ENCODE measurements at places on chromosomes 1 and 21. TPM values are rescaled to one million over a fixed set of nuclear protein-coding genes. Genes with fewer than 3 reads are reported as not detected.

Gene EDARADD
- 6.2 TPM for total RNA-seq

Gene DUSP23
- 22.7 TPM for total RNA-seq

- H3K4me1 ChIP-seq: no peaks in the 10 kb centered on the region
- no peaks in the 10 kb centered on the region for H3K27me3 ChIP-seq
- no peak overlapping the region for H3K4me3 ChIP-seq
- no peak overlapping the region for H3K27ac ChIP-seq
Observed at GRCh38 chr1:246742396-246742795, 18.2 kb downstream of the SCCPDH start.

Gene TSPAN1
- total RNA-seq: not detected

Gene HCRTR1
- total RNA-seq: not detected

- peaks cover 64% of the 10 kb centered on the region for H3K27me3 ChIP-seq
- H3K4me3 ChIP-seq: no peak overlapping the region
- no peaks in the 10 kb centered on the region for H3K36me3 ChIP-seq
- DNase-seq: no peak
- peaks cover 4% of the 10 kb centered on the region for H3K4me1 ChIP-seq
Observed at GRCh38 chr1:38474738-38475623, 384.6 kb downstream of the RRAGC start.

Gene LCE1D
- total RNA-seq: not detected

Gene CYP4A11
- total RNA-seq: not detected

- DNase-seq: peak; percentile 63
- peaks cover 16% of the 10 kb centered on the region for H3K27me3 ChIP-seq
- H3K36me3 ChIP-seq: no peaks in the 10 kb centered on the region
- peak overlapping the region; percentile 58 for H3K4me3 ChIP-seq
- no peak overlapping the region for H3K27ac ChIP-seq
Observed at GRCh38 chr1:186618401-186619170, 61.6 kb downstream of the PTGS2 start.

GRCh38 chr1:87766737-87767136 is 438.1 kb downstream of the LMO4 start:
- no peaks in the 10 kb centered on the region for H3K27me3 ChIP-seq
- H3K27ac ChIP-seq: no peak overlapping the region
- H3K36me3 ChIP-seq: no peaks in the 10 kb centered on the region
- no peak overlapping the region for H3K4me3 ChIP-seq
- no peak for DNase-seq

Gene MYBPH
- total RNA-seq: not detected

- no peak overlapping the region for H3K27ac ChIP-seq
- no peak overlapping the region for H3K4me3 ChIP-seq
- H3K27me3 ChIP-seq: peaks cover 11% of the 10 kb centered on the region
Observed at GRCh38 chr1:220347654-220348175, 75.5 kb upstream of the RAB3GAP2 start.

Gene LPAR3
- total RNA-seq: 1.7 TPM

GRCh38 chr21:18950045-18950740 is 546.6 kb upstream of the TMPRSS15 start:
- no peaks in the 10 kb centered on the region for H3K4me1 ChIP-seq
- no peak overlapping the region for H3K27ac ChIP-seq
- no peak for DNase-seq

GRCh38 chr1:116152577-116152943 is 41.4 kb downstream of the MAB21L3 start:
- peaks cover 23% of the 10 kb centered on the region for H3K27me3 ChIP-seq
- H3K4me3 ChIP-seq: no peak overlapping the region
- H3K27ac ChIP-seq: no peak overlapping the region
- H3K36me3 ChIP-seq: no peaks in the 10 kb centered on the region

DNA sequence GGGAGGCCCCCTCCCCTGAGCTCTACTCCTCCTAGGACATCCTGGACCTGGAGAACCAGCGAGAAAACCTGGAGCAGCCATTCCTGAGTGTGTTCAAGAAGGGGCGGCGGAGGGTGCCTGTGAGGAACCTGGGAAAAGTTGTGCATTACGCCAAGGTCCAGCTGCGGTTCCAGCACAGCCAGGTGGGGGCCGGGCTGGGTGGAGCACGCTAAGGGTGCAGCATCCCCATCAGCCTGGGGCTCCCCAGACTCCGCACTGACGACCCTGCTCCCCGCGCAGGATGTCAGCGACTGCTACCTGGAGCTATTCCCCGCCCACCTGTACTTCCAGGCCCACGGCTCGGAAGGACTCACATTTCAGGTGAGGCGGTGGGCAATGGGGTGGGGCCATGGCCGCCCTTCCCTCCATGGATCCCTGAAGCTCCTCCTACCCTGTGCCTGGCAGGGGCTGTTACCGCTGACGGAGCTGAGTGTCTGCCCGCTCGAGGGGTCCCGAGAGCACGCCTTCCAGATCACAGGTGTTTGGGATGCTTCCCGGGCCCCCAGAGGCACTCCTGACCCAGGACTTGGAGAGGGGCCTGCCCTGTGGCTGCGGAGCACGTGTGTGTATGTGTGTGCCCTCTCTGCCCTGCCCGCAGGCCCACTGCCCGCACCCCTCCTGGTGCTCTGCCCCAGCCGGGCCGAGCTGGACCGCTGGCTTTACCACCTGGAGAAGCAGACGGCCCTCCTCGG is 4.1 kb downstream of the PLEKHN1 start:
- peaks cover 3% of the 10 kb centered on the region for H3K36me3 ChIP-seq
- no peak overlapping the region for H3K4me3 ChIP-seq
- DNase-seq: no peak
- H3K27me3 ChIP-seq: peaks cover 8% of the 10 kb centered on the region

- peaks cover 35% of the 10 kb centered on the region for H3K4me1 ChIP-seq
- H3K36me3 ChIP-seq: peaks cover 27% of the 10 kb centered on the region
- H3K27me3 ChIP-seq: no peaks in the 10 kb centered on the region
- H3K4me3 ChIP-seq: no peak overlapping the region
- no peak for DNase-seq
Observed at GRCh38 chr21:15793550-15794235, 63.9 kb downstream of the USP25 start.

DNA sequence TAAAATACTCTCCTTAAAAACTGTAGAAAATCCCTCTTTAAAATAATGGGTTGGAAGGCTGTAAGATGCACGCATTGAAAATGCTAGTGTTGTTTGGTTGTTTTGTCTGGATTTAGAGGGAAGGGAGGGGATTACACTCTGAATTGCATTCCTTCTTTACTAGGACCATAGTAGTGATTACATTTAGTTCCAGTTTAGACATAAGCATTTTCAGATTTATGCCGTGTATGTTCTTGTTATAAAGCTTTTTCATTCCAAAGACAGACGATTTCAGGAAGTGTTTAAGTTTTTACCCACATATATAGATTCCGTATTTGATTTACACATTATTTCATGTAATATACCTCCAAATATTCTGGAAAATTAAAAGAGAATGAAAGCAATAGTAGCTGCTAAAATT is 538.4 kb downstream of the PTPRC start:
- peaks cover 2% of the 10 kb centered on the region for H3K27me3 ChIP-seq
- H3K36me3 ChIP-seq: no peaks in the 10 kb centered on the region
- H3K4me3 ChIP-seq: no peak overlapping the region
- H3K4me1 ChIP-seq: peaks cover 22% of the 10 kb centered on the region
- no peak for DNase-seq

- no peaks in the 10 kb centered on the region for H3K4me1 ChIP-seq
- no peak for DNase-seq
- H3K4me3 ChIP-seq: no peak overlapping the region
- H3K27me3 ChIP-seq: no peaks in the 10 kb centered on the region
- peaks cover 14% of the 10 kb centered on the region for H3K36me3 ChIP-seq
- H3K27ac ChIP-seq: no peak overlapping the region
Observed at GRCh38 chr1:243693800-243694199, 156.2 kb downstream of the AKT3 start.

GRCh38 chr1:176029155-176029554 is 177.9 kb downstream of the COP1 start:
- H3K4me3 ChIP-seq: no peak overlapping the region
- no peak for DNase-seq
- peaks cover 25% of the 10 kb centered on the region for H3K36me3 ChIP-seq
- H3K4me1 ChIP-seq: no peaks in the 10 kb centered on the region

- peaks cover 12% of the 10 kb centered on the region for H3K4me1 ChIP-seq
- no peak overlapping the region for H3K27ac ChIP-seq
- H3K4me3 ChIP-seq: no peak overlapping the region
- DNase-seq: no peak
Observed at GRCh38 chr1:169137357-169137756, 30.9 kb downstream of the ATP1B1 start.

GRCh38 chr1:227037121-227037520 is 97.0 kb downstream of the COQ8A start:
- H3K27me3 ChIP-seq: no peaks in the 10 kb centered on the region
- no peak overlapping the region for H3K4me3 ChIP-seq
- no peak for DNase-seq
- H3K36me3 ChIP-seq: no peaks in the 10 kb centered on the region
- H3K4me1 ChIP-seq: no peaks in the 10 kb centered on the region

- DNase-seq: no peak
- H3K36me3 ChIP-seq: peaks cover 37% of the 10 kb centered on the region
- H3K4me1 ChIP-seq: peaks cover 10% of the 10 kb centered on the region
Observed at GRCh38 chr1:212622467-212622866, 13.9 kb downstream of the ATF3 start.

DNA sequence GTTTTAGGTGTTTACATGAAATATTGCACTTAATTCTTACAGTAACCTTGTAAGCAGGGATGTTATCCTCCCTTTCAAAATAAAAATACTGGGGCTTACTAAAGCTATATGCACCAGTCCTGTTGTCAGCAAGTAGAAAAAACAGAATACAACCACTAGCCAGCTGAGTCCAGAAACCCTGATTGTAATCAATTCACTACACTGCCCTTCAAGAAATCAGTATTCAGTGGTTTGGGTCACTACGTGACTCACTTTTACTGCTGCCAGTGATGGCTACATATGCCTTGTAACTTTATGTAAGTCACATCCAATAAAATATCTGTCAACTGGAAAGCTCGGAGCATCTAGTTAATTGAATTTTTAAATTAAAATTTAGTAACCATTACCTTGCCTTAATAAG is 376.3 kb upstream of the DEPDC1 start:
- H3K4me3 ChIP-seq: no peak overlapping the region
- H3K27ac ChIP-seq: no peak overlapping the region
- H3K27me3 ChIP-seq: no peaks in the 10 kb centered on the region
- DNase-seq: no peak

GRCh38 chr1:231549733-231550447 is 21.4 kb downstream of the TSNAX start:
- no peaks in the 10 kb centered on the region for H3K27me3 ChIP-seq
- H3K4me3 ChIP-seq: no peak overlapping the region
- no peak for DNase-seq
- H3K4me1 ChIP-seq: peaks cover 12% of the 10 kb centered on the region
- H3K36me3 ChIP-seq: peaks cover 27% of the 10 kb centered on the region
- H3K27ac ChIP-seq: no peak overlapping the region

DNA sequence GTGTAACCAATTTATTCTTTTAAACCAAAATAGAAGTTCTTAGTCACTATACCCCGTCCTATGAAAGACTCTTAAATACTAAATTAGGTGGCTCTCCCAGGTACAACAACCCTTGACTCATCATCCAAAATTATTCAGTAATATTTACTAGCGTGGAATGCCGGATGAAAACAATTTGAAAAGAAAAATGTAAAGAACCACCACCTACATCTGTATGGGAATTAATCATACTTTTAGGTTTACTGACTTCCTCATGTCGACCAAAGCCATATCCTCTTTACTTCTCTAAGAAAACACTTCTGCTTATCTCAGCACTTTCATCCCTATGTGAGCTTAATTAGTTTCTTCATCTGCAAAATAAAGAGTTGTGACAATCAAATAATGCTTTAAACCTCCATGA is 139.6 kb downstream of the AKT3 start:
- H3K36me3 ChIP-seq: no peaks in the 10 kb centered on the region
- no peak for DNase-seq
- H3K27ac ChIP-seq: no peak overlapping the region
- H3K4me1 ChIP-seq: peaks cover 10% of the 10 kb centered on the region
- H3K4me3 ChIP-seq: no peak overlapping the region

Gene ELAPOR1
- total RNA-seq: 5.0 TPM

Gene LAX1
- total RNA-seq: 23.2 TPM

DNA sequence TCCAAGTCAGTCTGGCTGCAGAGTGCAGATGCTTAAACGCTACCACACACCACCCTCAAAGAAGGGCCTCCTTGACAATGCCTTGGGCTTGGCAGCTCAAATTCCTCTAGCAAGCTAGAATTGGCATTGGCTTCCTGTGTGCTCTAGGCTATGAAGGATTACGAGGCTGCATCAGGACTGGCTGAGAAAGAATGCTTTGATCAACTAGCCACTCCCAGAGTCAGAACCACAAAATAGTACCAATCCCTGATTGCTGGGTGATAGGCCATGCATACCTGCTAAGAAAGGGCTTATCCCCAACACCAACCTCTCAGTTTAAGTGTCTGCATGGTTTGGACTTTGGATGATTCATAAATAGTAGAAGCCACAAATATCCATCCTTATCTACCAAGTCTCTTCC is 504.9 kb downstream of the OMA1 start:
- no peak overlapping the region for H3K27ac ChIP-seq
- no peaks in the 10 kb centered on the region for H3K27me3 ChIP-seq
- DNase-seq: no peak
- no peaks in the 10 kb centered on the region for H3K36me3 ChIP-seq
- H3K4me3 ChIP-seq: no peak overlapping the region

Gene PRAMEF14
- total RNA-seq: not detected
